ENCODE measurements at places on chromosomes 2 and 18. TPM values are rescaled to one million over a fixed set of nuclear protein-coding genes. Genes with fewer than 3 reads are reported as not detected.

Gene NT5C1B
- total RNA-seq: not detected

Gene NR4A2
- 7.9 TPM for total RNA-seq

Gene PLEK
- not detected for total RNA-seq

Gene ITPRID2
- total RNA-seq: 69.7 TPM

Gene ACADL
- total RNA-seq: 0.55 TPM

DNA sequence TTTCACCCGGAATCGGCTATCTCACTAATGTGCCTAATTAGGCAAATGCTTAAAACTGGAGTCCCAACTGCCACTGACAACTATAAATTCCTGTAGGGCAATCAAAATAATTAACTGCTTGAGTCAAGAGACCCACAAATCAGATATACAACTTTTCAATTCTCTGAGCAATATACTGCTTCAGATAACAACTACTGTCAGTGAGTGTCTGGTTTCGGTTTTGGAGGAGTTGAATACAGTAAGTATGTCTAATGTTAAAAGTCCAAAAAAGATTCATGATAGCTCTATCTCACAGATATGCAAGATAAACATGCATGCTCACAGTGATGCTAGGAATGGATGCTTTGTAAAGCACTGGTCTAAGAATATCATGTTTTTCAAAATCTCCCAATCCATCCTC, 283.3 kb downstream of the NRXN1 start:
- DNase-seq: no peak

- DNase-seq: no peak
Measured at GRCh38 chr2:191612496-191612895, 65.4 kb upstream of the NABP1 start.

DNA sequence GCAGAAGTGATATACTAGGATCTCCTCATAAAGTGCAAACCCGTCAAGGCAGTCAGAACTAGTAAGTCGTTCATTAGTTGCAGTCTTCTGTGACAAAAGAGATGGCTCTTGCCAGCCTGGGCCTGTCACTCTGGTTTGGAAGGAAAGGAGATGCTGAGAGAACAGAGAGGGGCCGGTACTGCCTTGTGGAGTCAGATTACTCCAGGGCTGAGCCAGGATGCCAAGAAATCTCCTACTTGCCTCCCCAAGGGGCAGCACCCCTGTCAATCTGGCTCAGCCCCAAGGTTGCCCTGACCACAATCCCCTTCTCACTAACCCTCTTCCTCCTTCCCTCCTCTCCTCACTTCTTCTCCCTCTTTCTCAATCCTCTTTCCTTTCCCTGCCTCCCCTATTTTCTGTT, 62.9 kb upstream of the ASPRV1 start:
- no peak for DNase-seq

DNA sequence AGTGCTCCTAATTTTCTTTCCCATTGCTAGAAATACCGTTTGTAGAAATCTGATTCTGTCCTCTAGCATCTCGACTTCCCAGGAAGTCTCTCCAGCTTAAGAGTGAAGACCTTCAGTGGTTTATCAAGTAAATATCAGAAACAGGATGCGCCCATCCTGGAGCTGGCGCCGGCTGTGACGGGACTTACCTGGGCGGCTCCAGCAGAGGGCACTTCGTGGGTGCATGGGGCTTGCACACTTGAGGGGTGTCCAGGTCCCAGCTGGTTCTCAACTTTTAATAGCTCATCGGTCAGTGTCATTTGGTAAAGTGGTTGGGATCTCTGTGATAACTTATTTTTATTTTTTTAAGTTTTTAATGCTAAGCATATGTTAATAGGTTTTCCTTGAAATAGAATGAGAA, 167.0 kb upstream of the TPO start:
- no peak for DNase-seq

GRCh38 chr2:177147093-177147694, 65.4 kb upstream of the HNRNPA3 start:
- DNase-seq: no peak

DNA sequence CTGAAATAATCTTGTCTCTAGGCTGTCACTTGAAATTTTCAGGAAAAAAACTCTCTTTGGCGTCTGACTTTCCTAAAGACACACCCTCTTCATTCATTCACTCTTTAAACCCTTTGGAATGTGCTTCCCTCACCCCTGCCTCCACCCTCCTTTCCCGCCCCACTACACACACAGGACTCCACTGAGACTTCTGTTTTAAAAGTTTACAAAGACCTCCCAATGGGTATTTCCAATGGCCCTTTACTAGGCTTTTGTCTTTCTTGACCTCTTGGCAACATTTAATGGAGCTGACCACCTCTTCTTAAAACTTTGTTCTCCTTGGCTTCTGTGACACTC, 96.1 kb downstream of the RBMS1 start:
- no peak for DNase-seq
